GM18507 (cell line): ENCODE measurements at places on chromosomes 6 and 20.

DNA sequence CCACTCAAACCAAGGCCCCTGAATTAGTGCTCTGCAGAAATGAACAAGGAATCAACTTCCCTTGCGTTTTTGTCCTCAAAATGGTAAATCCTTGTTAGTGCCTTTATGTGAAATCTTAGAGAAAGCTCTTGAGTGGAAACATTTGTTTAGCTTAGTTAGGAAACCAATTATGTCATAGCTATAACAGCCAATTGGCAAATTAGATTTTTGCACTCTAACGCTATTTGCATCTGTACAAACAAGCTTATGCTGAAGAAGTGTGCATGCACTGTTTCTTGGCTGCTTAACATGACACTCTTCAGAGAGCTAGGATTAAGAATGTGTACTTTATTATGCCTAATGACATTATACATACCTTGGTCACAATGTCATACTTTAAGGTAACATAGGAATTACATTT, 622.6 kb upstream of the SLC35B3 start:
- DNase-seq, result no peak

- no peak for DNase-seq
Observed at GRCh38 chr6:15292721-15293302, 46.9 kb downstream of the JARID2 start.

GRCh38 chr6:155364844-155365437, 50.7 kb upstream of the TFB1M start:
- no peak for DNase-seq

- DNase-seq, result no peak
Observed at GRCh38 chr6:39515471-39515870, 193.0 kb upstream of the KCNK16 start.

GRCh38 chr6:52491203-52492069, 71.3 kb downstream of the EFHC1 start:
- DNase-seq, result no peak

DNA sequence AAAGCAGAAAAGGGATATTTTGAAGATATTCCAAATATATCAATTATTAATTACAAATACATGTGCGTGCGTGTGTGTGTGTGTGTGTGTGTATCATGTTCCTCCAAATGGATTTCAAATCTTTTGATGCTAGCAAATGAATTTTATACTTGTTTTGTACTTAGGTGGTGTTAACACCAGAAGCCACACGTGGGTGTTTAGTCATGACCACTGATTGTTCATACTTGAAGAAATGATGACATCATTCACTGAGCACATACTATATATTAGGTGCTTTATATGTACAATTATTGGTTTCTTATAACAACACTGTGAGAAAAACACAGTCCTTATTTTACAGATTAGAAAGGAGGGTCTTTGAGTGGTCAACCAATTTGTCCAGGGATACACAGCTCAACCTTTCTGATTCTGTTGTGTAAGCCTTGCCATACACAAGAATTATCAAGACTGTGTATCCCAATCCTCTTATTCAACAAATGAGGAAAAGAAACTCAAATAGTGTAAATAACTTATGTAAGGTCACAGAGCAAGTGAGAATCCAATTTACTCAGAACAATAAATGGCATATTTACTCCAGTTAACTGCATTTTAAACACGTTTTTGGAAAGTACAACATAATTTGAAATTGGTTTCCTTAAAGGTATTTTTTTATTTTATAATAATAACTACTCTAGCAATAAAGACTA, 88.5 kb downstream of the BCAS1 start:
- DNase-seq, result no peak

DNA sequence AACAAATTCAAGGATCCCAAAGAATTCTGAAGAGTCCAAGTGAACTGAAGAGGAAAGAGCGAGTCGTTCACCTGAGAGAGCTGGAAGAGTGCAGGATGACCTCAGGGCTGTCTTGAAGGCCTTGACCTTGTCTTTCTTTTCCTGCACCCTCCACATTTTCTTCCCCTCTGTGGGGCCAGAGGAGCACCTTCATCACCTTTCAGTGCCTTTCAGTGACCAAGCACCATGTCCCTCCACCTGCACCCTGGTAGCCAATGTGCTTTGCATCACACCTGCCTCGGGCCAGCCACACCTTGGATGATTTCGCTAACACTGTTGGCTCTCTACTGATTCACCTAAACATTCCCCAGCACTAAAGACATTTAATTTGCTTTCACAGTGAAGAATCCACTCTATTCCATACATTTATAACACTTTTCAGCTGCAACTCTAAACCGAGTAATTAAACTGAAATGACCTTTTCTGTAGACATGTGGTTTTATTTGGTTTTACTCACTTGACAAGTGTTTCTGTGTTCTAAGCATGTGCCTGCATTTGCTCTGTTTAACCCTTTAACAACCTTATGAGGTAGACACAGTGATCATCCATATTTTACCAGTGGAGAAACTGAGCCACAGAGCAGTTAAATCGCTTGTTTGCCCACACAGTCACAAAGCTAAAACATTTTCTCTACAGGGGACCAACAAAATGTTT, 121.3 kb upstream of the CST7 start:
- DNase-seq, result no peak

- DNase-seq, result no peak
Observed at GRCh38 chr6:144346719-144347447, 61.7 kb downstream of the UTRN start.

- DNase-seq, result no peak
Observed at GRCh38 chr6:70409216-70409615, 4.1 kb upstream of the FAM135A start.

DNA sequence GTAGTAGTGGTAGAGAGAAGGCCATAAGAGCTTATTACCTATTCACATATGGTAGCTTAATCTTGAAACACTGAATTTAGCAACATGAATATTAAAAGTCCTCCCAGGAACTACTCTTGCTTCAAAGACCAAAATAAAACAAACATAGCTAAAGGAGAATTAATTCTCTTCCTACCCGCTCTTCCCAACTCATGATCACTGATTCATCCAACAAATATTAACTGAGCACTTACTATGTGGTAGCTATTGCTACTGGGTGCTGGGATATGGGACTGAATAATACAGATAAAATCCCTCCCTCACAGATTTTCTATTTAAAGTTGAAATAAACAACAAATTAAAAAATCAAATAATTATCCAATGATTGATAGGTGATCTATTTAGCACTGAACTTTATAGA, 287.1 kb downstream of the BTBD9 start:
- DNase-seq, result no peak

- DNase-seq, result no peak
Observed at GRCh38 chr6:34004706-34005105, 141.2 kb downstream of the GRM4 start.

GRCh38 chr20:56439771-56440291, 27.8 kb downstream of the CASS4 start:
- no peak for DNase-seq

- DNase-seq, result no peak
Observed at GRCh38 chr20:22403632-22404361, 180.6 kb downstream of the FOXA2 start.

- DNase-seq, result no peak
Observed at GRCh38 chr6:84526631-84527030, 237.8 kb downstream of the TBX18 start.

DNA sequence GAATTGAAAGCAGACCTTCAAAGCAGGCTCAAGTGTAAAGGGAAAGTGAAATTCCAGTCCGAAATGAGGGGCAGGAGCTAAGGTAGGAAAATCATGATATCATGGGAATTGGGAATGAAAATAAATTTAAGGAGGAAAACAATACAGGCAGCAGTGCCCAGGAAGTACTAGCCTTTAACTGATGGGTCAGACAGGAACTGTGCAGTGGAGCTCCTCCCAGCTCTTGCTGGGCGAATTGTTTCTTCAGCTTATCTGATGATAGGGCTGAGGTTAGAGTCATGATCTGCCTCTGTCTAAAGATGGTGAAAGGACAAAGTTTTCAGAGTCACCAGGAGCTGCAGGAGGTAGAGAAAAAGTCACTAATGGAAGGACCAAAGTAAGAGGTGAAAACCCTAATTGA, 457.9 kb upstream of the PTCHD4 start:
- no peak for DNase-seq

- no peak for DNase-seq
Observed at GRCh38 chr20:46931699-46932098, 37.1 kb downstream of the EYA2 start.

DNA sequence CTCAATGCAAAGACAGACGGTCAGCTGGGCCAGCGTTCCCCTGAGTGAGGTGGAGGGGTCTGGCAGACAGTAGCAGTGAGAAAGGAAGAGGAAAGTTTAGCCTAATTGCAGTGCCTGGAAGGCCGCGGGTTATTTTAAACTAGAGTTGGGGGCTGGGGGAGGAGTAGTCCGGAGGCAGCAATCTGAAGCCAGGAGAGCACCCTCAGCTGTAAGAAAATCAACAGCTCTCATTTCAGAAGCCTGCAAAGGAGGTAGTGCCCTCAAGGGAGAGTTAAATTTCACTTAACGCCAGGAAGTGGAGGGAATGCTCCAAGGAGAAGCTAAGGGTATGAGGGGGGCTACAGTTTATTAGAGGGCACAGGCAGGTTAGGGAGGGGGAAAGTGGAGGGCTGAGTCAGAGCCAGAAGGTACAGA, 26.9 kb downstream of the RING1 start:
- no peak for DNase-seq

DNA sequence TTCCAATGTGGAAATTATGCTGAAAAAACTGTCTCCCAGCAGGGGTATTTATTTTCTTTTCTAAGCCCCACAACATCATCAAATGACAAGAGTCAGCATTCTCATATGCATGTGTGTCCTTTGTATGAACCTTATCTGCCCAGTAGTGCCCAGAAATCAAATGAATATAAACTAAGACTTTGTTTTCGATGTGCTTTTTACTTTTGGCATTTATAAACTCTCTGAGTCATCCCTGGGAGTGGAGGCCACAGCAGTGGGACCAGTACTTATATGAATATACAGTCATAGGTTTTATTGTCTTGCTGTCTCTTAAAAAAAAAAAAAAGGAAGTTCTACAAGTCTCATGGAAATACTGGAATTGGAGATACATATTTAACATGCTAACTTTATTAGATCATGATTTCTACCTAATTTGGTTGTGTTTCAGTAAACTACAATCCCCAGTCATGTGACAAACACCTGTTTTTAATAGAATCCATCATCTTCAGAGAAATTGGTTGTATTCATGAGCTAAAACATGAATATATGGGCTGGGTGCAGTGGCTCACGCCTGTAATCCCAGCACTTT, 99.2 kb upstream of the TMEM181 start:
- DNase-seq, result no peak

DNA sequence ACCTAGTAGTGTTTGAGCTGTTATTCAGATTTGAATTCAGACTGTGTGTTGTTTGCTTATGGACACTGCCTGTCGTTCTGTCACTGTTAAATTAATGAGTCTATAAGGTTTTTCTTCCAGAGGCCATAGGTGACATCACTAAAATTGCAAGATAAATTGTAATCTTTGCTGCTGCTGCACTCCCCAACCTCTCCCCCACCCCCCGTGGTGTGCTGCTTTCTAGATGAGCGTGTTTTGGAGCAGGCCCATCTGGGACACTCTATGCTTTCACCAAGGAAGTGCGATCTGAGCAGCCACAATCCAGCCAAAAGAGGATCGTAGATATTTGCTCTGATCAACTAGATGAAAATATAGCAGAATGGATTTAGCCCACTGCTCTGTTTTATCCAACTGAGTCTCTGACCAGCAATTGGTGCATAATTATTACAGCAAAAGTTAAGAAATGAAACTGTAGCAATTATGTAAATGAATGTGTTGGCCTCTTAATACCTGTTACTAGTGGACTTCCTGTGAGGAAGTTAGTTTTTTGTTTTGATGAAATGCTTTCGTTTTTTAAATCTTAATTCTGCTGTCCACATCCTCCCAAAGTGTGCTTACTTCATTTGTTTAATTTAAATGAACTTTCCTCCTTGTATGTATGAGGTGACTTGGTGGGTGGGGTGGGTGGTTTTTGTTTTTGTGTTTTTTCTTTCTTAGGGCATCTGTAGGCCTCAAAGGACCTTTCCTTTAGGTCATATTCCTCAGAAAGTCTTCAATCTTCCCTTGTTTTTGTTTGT, 58.1 kb downstream of the RPRD1B start:
- no peak for DNase-seq

GRCh38 chr6:56838016-56838555, 116.8 kb upstream of the BEND6 start:
- no peak for DNase-seq

GRCh38 chr6:140957386-140957785, 1175.3 kb upstream of the GJE1 start:
- no peak for DNase-seq

DNA sequence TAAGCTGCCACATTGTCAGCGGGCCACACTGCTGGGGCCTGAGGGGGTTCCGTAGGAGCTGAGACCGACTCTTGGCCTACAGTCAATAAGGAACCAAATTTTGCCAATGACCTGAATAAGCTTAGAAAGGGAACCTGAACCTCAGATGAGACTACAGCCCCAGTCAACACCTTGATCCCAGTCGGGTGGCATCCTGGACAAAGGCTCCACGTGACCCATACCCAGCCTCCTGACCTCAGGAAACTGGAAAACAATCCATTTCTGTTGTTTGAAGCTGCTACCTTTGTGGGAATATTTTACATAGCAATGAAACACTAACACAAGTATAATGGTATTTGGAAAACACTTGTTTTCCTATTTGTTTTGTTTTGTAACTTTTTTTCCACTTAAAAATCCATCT, 179.9 kb upstream of the RALGAPA2 start:
- DNase-seq, result no peak
